ENCODE measurements at places on chromosomes 16 and 17.

- DNase-seq, result no peak
Observed at GRCh38 chr17:59756236-59756818, 48.9 kb downstream of the VMP1 start.

DNA sequence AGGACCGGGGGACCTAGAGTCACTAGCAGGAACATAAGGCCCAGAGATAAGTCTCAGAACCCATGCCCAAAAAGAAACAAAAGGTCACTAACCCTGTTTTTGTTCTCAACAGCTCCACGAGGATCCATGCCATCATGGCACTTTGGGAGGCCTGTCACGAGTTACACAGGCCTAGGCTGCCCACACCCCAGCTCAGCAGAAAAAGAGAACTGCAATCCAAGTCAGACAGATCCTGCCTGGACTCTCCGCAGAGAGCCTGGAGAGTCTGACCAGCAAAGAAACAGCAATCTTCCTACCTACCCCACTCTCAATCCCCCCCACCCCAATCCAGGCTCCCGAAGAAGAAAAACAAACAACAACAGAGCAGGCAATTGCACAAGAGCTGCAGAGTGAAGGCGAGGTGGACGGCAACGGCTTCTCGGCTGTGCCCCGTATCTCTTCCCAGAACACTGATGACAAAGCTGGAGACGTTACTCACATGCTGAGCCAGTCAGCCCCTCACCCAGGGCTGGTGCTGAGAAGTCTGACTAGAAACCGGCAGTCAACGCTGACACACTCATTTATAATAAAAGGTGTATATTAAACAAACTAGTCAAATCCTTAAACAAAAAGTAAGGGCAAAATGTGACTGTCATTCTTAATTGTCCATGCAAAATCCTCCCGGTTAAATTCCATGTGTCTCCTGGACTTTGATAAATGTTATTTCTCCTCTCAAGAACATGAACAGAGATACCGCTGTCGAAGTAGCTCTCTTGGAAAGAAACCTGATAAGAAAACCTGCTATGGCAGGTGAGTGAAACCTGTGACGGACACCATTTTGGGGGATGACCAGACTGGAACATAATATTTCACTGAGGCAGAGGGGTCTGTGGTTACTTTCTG lies 89.3 kb downstream of the SMG6 start:
- DNase-seq, result peak; percentile 45

- no peak for DNase-seq
Observed at GRCh38 chr17:78885956-78886355, 17.0 kb downstream of the CEP295NL start.

GRCh38 chr17:58219789-58220183 lies 731 bp upstream of the MKS1 start:
- no peak for DNase-seq

DNA sequence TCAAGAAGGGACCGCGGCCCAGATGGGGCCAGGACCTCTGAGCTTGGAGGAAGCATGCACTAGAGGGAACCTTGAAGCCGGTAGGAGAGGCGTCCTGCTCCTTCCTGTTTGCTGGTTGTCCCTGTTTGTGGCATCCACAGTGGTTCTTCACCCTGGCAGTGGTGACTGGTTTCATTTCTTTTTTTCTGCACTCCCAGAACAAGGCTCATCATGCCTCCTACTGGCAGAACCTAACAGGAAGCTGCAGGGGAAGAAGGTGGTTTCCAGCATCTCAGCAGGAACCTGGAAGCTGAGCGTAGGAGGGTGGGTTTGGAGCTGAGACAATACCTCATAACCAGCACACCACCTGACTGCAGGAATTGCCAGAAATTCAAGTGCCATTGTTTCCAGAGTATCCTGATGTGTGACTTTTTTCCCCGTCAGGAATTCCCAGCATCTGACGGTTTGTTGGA lies 5.8 kb downstream of the TMEM231 start:
- peak; percentile 25 for DNase-seq

- DNase-seq, result no peak
Observed at GRCh38 chr16:85057948-85058347, 30.4 kb downstream of the KIAA0513 start.

- no peak for DNase-seq
Observed at GRCh38 chr17:6941989-6942388, 53.9 kb upstream of the ALOX12 start.

DNA sequence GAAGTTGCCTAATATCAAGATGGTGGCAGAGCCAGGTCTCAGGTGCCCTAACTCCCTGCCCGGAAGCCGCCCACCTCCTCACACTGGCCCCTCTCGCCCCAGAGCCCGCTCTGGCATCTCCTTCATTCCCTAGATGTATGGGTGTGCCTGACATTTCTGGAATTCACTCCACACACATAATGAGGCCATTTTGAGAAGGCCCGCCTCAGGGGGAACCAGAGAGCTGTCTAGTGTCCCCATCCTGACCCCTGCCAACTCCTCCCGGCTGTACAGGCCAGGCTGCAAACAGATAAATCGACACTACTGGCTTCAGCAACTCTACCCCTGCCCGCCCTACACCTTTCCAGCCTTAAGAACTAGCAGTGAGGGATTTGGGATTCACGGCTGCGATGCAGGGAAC lies 7.7 kb downstream of the WNT3 start:
- no peak for DNase-seq

- no peak for DNase-seq
Observed at GRCh38 chr17:55163408-55163807, 101.4 kb upstream of the HLF start.

- DNase-seq, result no peak
Observed at GRCh38 chr17:72542317-72542716, 421.5 kb downstream of the SOX9 start.

GRCh38 chr16:11992586-11993524 lies 16.3 kb downstream of the SNX29 start:
- no peak for DNase-seq
